ENCODE measurements at places on chromosomes 3 and 15.

- no peak for DNase-seq
These were observed 180.0 kb downstream of the CBLB start for GRCh38 chr3:105688821-105689220.

GRCh38 chr15:48147358-48147757, 26.6 kb downstream of the SLC24A5 start:
- no peak for DNase-seq

GRCh38 chr3:57933602-57934001, 74.6 kb upstream of the FLNB start:
- DNase-seq = no peak

- DNase-seq = no peak
These were observed 60.7 kb upstream of the TLE3 start for GRCh38 chr15:70158309-70159000.

GRCh38 chr3:178646186-178646862, 110.1 kb downstream of the KCNMB2 start:
- no peak for DNase-seq

DNA sequence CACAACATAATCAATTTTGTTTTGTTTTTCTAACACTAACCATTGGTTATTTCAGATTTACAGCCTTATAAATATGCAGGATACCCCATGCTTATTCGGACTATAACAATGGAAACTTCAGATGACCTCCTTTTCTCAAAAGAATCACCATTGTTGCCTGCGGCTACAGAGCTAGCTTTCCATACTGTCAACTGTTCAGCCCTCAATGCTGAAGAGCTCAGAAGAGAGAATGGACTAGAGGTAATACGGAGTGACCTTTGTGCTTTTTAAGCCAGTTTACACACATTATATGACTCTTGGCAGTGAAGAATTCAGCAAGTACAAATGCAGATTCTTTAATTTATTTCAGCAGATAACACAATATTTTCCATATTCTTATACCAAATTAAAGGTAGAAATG, 81.8 kb downstream of the DNAJC13 start:
- no peak for DNase-seq

All from fibroblast of skin of left biceps (primary cell).